Right renal pelvis (tissue), 4 donors: ENCODE measurements at places on chromosomes 12 and 14.

DNA sequence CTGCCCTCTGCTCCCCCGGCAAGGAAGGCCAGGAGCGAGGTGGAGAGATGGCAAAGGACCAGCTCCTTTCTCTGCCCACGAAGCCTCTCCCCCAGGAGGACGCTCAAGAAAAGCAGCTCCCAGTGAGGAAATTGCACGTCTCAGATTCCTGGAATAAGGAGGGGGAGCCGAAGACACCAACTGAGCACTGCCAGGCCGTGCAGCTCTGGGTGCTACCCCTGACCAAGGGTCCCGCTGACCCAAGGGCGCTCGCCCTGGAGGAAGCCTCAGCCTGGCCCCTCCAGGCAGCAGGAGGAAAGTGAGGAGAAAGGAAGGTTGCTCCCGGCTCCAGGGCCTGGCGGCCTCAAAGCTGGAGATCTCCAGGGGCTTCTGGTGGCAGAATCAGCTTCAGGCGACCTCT, 174.1 kb upstream of the SFSWAP start:
- no peak for DNase-seq

- no peak for DNase-seq
These were observed 13.5 kb upstream of the KRT73 start for GRCh38 chr12:52631676-52632459.

- no peak for DNase-seq
These were observed 2.2 kb upstream of the ZFP36L1 start for GRCh38 chr14:68794851-68795596.

DNA sequence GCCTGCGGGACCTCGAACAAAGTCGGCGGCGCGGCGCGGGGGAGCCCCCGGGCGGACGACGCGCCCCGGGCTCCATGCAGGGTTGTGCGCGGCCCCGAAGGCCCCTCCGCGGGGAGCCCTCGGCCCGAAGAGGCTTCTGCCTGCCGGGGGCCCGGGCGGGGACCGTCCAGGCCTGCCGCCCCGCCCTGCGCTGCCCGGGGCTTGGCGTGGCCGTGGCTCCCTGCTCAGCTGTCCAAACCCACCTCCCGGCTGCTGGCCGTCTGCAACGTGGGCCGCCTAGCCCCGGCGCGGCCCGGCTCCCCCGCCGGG, 670 bp downstream of the DYRK2 start:
- DNase-seq, result no peak

GRCh38 chr12:3148366-3149000, 71.3 kb downstream of the TSPAN9 start:
- no peak for DNase-seq

GRCh38 chr14:37595809-37596621, 586 bp downstream of the TTC6 start:
- DNase-seq, result no peak

- DNase-seq, result no peak
These were observed 5.1 kb downstream of the ERBB3 start for GRCh38 chr12:56084958-56085543.

- no peak for DNase-seq
These were observed 219.2 kb downstream of the PDZRN4 start for GRCh38 chr12:41407232-41407799.

- DNase-seq, result no peak
These were observed 99.4 kb upstream of the PARP11 start for GRCh38 chr12:3972576-3972975.

DNA sequence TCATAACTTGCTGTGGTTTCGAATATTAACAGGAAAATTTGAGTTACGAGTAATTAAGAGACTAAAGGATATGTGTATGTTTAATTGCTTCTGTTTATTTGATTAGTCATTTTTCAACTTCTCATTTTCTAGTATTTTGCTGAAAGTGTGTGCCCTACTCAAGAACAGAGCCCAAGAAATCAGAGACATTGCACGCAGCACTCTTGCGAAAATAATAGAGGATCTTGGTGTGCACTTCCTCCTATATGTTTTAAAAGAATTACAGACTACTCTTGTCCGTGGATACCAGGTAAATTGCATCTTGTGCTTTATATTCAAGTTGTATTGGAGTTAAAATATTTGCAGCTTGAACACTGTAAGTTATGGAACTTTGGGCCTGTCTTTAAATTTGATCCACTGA, 50.8 kb downstream of the ARL1 start:
- DNase-seq, result no peak

DNA sequence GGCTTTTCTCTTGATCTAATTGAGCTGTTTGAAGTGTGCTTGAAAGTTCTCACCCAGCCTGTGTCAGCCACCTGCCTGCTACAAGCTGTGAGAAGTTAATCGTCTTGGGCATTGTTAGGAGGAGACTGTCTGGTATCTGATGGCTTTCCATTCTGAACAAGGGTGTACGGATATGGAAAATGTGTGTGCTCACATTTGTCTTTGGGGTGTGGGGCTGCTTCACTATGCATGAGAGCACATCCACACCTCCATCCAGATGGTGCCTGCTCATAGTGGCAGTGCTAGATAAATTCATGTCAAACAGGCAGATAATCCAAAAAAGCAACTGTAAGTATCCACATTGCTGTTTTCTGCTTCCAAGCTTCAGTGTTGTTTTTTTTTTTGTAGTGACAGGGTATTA, 462.2 kb downstream of the DIO2 start:
- no peak for DNase-seq

- peak; percentile 33 for DNase-seq
These were observed 115.3 kb downstream of the IPO8 start for GRCh38 chr12:30580344-30580743.

GRCh38 chr12:54300732-54301427, at the start of gene NFE2:
Gene NFE2, minus strand, starts transcription at chr12:54301015. Its CDS starts 5,767 bp downstream, at chr12:54295248.
- DNase-seq, result no peak

GRCh38 chr12:47547077-47547476, 158.8 kb downstream of the RPAP3 start:
- no peak for DNase-seq

GRCh38 chr14:33250963-33251362, 312.3 kb downstream of the NPAS3 start:
- DNase-seq, result no peak

DNA sequence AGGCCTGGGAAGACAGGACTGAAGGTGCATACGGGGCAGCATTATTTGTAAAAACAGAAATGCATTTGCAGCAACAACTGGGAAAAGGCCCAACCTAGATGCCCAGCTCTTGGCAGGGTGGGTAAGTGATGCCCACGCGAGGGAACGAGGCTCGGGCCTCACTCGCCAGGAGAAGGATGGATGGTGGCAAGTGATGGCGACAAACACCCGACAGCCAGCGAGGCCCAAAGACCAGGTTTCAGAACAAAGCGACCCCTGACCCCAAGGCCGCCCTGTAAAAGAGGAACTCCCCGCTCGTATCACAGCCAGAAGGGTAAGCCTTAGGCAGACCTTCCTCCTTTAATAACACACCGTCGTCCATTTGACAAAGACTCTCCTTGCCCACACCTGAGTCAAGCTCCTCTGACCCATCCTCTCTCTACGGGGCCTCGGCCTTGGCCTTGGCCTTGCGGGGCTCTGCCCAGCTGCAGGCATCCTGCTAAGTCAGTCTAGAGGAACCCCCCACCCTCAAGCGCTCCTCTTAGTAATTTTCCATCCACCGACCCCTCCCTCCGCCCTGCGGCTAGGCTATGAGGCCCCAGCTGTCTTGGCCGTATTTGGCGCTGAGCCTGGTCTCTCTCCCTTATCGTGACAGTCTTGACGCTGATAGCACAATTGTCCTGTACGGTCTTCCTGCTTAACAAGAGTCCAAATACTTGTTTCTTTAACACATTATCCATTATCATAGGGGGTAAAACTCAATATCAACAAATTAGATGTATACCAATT, 80.2 kb downstream of the NCOR2 start:
- no peak for DNase-seq

GRCh38 chr14:90487031-90487430, 90.2 kb downstream of the CALM1 start:
- no peak for DNase-seq

DNA sequence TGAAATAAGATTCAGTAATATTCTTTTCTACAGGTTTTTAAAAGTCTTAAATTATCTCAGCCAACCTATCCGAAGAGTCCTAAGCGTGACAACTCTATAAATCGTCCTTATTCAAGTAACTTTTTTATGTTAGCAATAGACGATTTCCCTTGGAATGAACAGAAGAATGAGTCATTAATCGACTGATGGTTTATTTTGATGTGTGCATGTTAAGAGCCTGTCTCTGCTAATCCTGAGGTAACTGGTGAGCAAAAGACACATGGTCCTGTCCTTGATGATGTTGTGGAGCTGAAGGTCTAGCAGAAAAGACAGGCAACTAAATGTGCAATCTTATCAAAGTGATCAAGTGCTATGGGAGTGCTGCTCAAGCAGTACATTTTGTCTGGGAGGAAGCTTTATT, 80.4 kb downstream of the DAAM1 start:
- DNase-seq, result no peak

GRCh38 chr14:65156568-65157366, 54.5 kb upstream of the MAX start:
- DNase-seq, result no peak

- DNase-seq, result no peak
These were observed 878.1 kb downstream of the DIO2 start for GRCh38 chr14:79333198-79333546.

DNA sequence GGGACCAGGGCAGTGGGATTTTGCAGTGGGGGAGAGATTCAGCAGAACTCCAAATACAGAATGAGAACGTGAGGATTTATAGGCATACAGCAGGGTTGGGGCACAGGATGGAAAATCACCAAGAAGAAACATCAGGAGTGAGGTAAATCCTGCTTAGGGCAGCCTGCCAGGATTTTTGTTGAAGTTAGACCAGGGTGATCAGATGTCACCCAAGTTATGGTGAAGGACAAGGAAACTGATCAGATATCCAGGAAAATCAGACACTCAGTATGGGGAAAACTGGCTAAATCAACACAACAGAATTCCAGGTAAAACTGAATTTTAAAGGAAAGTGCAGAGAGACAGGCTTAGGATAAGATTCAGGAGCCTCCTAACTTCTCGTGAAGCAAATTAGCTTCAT, 682.4 kb downstream of the TMEM121 start:
- DNase-seq, result no peak

- DNase-seq, result no peak
These were observed 36.6 kb upstream of the AMN start for GRCh38 chr14:102885737-102886447.

- no peak for DNase-seq
These were observed 40.0 kb downstream of the FBRSL1 start for GRCh38 chr12:132529906-132530305.

DNA sequence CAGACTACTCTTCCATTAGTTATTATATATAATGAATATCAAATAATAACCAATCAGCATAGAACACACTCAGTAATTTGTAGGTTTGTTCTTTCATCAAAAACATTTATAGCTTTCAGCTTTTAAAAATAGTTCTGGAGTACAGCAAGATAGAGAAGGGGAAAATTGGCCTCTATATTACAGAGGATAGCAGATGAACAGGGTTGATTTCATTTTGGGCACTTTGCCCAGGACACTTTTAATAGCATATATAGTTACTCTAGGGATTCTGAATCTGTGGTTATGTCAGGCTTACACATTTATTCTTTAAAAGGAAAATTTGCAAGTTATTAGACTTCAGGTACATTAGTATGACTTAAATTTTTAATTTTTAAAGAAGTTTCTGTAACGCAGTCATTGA, 52.6 kb downstream of the IFT81 start:
- no peak for DNase-seq

GRCh38 chr12:95626854-95627253, 75.6 kb upstream of the USP44 start:
- no peak for DNase-seq

DNA sequence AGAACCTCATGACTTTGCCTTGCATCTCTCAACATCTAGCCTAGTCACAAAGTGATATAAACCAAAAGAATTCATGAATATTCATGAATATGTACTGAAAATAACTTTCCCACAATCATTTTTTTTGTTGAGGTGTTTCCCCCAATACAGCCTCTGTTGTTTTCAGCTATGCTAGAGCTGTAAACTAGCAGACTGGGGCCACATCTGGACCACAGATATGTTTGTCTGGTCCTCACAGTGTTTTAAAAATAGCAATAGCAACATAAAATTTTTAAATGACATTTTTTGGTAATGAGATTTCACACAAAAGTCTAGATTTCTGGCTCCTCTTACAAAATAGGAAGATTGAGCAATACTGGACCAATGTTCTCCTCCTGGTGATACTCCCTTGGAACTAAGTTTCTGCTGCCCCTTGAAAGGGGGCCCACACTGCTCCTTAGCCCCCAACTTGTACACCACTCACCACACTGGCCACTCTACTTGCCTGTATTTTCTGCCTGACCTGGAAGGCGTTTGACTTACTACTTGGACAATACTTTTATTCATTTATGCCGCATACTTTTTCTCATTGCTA, 81.2 kb downstream of the BMP4 start:
- no peak for DNase-seq

DNA sequence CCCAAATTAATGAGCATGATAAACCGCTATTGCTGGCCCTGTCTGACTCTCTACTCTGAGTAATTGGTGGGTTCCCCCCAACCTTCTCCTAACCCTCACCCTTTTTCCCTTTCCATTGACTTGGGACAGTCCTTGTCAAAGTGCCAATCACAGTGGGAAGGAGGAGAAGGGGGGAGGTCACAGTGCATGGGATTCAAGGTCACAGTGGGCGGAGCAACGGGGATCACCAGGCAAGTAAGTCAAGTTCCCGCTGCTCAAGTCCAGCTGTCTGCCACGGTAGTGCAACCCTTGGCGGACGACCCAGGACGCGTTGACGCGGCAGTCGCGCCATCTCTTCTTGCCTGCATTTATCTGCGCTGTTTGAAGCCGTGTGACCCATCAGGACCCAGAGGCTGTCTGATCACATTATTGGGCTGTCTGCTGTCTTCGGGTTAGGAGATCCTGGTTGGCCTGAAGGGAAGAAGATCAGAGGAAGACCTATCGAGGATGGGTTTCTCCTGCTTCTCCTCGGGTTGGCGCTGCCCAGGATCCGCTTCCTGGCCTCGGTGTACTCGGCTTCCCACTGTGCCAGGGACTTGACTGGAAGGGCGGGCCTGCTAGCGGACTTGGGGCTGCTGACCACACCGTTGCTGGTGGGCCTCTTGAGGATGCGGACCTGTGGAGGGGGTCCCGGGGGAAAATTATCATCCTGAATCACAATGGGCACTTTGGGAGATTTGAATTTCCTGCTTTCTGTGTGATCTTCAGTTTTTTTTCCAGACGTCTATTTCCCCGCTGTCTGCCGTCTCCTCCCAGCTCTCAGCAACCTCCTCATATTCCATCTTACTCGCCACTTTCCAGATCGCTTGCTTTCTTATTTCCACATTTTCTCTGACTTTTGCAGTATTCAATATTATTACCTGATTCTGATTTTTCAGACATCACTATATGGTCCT, 3.1 kb upstream of the MDM2 start:
- DNase-seq, result no peak
